Right ventricle myocardium inferior (tissue), 1 donor: ENCODE measurements at places on chromosomes 13 and 19.

DNA sequence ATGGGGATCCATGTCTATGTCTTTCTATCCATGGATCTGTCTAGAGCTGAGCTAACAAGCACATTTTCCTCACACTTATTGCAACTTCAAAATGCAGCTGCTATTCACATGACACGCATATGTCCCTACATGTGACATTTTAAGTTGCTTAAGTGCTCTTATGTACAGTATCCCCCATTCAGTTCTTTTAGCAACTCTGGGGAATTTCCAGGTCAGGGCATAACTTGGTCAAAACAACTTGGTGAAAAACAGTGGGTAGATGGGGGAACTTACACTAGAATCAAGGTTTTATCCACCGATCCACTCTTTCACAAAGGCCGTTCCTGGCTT is 73.0 kb downstream of the COL4A1 start:
- no peak for DNase-seq

DNA sequence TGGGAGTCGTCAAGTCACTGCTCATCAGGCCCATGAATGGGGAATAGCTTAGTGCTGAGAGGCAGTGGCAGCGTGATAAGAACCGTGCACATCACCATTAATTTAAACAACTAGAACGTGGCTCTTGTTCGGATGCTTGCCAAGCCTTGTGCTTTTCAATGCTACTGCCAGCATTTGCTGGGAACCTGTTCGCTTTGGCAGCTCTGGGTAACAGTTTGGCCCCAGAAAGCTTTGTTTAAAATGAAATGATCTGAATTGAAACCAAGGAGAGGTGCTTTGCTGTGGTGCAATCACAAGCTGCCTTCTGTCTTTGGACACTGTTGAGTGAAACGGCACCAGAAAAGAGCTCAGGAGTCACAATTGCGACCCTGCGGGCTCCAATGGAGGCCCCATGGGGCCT is 53.5 kb upstream of the OLFM4 start:
- DNase-seq, result no peak

DNA sequence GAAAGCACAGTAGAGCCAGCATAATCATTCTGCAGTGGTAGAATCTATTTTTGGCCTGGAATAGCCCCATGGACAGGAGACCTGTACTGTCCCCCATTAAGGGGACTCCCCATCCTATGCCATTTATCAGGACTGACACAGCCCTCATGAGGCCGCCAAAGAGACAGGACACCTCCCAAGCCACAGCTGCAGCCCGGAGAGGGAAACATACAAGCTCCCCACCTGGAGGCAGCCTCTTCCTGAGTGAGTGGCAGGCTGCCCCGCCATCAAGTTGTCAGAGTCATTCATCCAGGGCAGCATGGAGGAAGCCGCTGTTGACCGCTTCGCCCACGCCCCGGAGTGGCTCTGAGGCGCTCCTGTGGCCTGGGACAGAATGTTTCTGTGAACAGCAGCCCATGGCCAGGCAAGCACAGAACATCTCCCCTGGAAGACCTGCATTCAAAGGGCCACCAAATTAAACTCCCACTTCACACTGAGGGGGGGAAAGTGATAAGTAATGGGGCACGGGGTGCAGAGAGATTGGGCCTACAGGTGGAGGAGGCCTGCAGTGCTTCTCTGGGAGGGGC is 111.3 kb downstream of the ZDHHC20 start:
- no peak for DNase-seq

- no peak for DNase-seq
These were observed 110.7 kb downstream of the SOX1 start for GRCh38 chr13:112177450-112178288.

DNA sequence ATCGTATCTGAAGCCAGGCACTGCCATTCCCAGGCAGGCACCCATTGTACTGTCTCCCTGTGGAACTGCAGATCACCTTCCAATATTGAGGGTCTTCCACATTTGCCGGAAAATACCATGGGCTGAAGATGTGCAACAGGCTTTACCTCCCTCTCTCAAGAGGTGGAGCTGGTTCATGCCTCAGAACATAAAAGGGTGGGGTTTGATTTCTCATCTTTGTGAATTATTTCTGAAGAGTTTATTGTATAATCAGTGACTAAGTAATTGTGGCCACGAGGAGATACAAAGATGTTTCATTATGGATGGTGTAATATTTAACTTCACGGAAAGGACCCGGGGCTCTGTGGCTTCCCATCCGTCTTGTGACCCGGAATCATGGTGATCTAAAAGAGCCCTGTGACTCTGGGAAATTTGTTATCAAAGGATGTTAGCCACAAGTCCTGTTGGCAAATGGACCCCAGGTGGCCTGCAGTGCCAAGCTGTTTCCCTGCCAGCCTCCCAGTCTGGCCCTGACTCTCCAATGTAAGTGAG is 230.5 kb downstream of the LACC1 start:
- DNase-seq, result no peak

DNA sequence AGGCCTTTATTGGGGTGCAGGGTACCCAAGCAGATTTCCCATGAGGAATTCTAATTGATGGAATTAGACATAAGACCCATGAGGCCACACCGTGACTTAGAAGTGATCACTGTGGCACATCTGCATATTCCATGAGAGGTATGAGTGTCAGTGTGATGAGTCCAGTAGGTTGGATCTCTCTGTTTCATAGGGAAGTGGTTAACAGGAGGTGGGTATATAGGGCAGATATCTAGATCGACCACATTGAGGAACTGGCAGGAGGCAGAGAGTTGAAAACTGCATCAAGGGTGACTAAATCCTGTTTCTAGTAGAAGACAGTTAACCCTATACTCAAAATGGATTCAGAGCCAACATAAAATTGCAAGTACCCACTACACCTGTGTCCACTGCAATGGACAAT is 68.6 kb upstream of the MIR17HG start:
- DNase-seq, result no peak

DNA sequence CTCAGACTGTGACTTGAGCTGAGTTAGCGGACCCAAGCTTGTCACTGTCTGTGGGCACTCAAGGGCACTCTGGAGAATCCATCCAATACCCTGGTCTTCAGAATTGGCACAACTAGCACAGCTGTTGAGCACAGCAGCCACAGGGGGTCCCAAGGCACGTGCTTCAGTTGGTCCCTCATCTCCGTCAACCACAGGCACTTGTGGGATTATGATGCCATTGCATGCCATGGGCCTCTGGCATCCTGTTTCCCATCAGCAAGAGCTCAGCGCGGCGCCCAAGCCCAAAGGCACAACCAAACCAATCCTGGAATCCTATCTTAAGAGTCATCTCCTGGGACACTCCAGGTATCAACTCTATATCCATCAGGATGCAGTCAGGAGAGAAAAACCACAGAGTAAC is 3.7 kb upstream of the B3GNT8 start:
- DNase-seq, result no peak

DNA sequence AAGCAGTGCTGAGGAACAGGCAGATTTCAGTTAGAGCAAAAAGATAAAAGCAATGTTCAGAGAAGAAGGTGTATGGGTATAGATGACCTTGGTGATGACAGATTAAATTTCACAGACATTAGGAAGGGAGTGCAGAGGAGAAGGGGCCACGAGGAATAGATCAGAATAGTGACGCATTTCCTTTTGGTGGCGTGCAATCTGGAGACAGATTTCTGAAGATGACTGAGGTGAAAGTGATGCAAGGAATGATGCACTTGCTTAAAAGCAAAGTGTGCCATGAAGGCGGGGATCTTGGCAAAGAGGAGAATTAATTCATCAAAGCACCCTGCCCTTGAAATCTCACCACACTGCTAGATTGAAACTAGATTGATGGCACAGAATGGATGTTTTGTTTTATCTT is 202.4 kb downstream of the ITGBL1 start:
- no peak for DNase-seq

DNA sequence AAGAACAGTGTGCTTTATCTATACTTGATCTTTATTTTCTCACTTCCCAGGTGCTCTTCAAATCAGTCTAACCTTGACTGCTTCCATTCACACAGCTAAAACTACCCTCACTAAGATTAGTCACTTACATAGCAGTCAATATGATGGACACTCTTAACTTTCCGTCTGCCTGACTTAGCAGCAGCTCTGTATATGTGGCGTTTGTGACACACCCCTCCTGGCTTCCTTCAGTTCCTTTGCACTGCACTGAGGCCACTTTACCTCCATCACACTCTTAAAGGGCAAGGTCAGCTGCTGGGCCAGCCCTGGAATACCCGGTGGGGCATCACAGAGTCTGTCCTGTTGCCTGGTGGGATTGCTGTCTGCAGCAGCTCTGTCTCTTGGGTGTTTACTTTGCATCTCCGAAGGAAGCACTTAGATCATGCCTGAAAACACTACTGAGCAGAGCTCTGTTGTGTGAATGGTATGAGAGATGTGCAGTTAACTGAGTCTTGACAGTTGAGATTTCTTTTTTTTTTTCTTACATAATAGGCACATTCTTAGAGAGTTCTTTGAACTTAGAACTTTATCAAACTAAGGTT is 35.6 kb upstream of the IL17D start:
- DNase-seq, result no peak

DNA sequence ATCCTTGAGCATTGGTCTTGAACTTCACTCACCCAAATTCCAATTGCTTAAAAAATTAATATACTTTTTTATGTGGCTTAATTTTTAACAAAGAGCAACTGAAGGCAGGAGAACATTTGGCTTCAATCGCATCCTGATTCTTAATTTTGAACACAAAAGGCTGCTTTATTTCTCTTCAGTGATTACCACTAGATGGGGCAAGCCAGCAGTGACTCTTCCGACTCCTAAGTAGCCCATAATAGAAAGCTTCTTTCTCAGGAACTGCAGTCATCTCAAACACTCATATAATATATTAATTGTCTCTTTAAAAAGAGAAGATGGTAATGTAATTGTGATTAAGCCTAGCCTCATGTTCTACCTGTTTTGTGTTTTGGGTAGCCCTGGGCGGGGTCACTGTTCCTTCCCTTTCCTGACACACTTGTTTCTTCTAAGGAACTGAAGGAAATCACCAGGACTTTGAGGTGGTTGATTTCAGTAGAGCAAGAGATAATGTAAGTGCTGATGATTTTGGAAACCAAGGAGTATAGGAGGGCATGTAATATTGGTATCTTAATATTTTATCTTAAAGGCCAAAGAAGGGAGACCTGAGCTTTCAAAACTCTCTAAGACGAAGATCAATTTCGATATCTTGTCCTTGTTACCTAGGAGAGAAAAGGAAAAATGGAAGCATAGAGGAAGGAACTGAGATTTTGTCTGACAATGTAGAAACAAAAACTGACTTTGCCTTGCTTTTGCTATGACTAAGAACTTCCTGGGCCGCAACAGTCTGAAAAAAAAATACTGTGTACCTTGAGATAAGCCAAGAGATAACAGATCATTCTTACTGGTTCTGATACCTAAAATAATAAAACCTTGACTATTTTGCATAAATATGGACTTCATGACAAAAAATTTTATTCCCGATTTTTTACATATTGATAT is 73.1 kb downstream of the TNFSF13B start:
- no peak for DNase-seq

DNA sequence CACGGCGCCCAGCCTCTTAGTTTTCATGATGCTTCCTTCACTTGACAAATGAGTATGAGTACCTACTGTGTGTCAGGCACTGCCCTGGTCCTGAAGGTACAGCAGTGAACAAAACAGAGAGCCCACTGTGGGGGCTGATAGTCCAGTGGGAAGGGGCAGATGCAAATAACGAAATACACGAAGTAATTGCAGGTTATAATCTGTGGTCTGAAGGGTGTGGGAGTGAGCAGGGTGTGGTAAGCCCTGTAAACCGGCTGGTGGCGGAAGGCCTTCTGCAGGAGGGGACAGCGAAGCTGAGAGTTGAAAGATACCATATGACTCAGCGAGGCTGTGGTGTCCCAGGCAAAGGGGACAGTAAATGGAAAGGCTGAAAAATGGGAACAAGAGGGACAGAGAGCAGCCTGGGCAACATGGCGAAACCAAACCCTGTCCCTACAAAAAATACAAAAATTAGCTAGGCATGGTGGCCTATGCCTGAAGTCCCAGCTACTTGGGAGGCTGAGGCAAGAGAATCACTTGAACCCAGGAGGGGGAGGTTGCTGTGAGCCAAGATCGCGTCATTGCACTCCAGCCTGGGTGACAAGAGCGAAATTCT is 60.5 kb downstream of the MAP4K1 start:
- no peak for DNase-seq

- DNase-seq, result no peak
These were observed 10.0 kb downstream of the CALM3 start for GRCh38 chr19:46610851-46611770.

DNA sequence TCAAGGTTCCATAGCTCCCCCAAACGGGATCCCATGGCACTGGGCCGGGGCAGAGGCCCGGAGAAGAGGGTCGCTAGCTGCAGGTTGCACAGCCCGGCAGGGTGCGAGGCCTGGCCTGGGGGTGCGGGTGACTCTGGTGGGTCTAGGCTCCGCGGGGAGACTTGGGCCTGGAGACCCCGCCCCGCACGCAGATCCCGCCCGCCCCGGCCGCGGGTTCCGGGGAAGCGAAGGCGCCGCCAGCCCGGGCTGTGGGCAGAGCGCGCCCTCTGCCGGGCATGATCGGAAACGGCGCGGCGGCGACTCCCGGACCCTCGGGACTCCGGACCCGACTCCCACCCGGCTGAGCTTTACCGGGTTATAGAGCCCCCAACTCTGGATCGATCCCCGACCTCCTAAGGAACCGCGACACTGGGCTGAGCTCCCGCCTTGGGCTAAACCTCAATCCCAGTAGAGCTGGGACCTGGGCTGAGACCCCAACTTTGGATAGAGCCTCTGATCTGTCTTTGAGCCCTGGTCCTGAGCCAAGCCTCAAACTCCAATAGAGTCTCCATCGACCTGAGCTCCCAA is 3.1 kb upstream of the TNFAIP8L1 start:
- peak; percentile 87 for DNase-seq

- peak; percentile 86 for DNase-seq
These were observed 12.7 kb upstream of the PSMD8 start for GRCh38 chr19:38361633-38362075.

DNA sequence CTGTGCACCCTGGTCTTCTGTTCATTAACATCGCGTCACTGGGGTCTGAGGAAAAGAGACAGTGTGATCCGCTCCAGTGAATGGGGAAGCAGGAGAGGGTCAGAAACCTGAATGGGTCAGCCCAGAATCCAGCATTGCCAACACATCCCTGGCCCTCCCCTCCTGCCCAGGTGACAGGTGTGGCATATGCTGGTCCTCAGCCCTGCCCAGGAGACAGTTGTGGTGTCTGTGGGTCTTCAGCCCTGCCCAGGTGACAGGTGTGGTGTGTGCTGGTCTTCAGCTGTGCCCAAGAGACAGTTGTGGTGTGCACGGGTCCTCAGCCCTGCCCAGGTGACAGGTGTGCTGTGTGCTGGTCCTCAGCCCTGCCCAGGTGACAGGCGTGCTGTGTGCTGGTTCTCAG is 8.0 kb downstream of the TFDP1 start:
- no peak for DNase-seq

DNA sequence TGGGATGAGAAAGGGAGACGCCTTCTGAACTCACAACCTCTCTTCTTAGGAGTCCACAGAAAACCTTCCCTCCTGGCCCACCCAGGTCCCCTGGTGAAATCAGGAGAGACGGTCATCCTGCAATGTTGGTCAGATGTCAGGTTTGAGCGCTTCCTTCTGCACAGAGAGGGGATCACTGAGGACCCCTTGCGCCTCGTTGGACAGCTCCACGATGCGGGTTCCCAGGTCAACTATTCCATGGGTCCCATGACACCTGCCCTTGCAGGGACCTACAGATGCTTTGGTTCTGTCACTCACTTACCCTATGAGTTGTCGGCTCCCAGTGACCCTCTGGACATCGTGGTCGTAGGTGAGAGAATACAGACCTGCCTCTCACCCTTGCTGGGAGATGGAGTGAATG is 3.3 kb downstream of the KIR3DL3 start:
- DNase-seq, result no peak
